ENCODE measurements at places on chromosomes 2 and 18. TPM values are rescaled to one million over a fixed set of nuclear protein-coding genes. Genes with fewer than 3 reads are reported as not detected.

GRCh38 chr18:80105369-80106167 lies 3.5 kb upstream of the ADNP2 start:
- DNase-seq = no peak

GRCh38 chr2:149125031-149125725 lies 86.7 kb downstream of the LYPD6B start:
- no peak for DNase-seq

GRCh38 chr2:164792316-164793170 lies 49.1 kb downstream of the COBLL1 start:
- peak; percentile 80 for DNase-seq

DNA sequence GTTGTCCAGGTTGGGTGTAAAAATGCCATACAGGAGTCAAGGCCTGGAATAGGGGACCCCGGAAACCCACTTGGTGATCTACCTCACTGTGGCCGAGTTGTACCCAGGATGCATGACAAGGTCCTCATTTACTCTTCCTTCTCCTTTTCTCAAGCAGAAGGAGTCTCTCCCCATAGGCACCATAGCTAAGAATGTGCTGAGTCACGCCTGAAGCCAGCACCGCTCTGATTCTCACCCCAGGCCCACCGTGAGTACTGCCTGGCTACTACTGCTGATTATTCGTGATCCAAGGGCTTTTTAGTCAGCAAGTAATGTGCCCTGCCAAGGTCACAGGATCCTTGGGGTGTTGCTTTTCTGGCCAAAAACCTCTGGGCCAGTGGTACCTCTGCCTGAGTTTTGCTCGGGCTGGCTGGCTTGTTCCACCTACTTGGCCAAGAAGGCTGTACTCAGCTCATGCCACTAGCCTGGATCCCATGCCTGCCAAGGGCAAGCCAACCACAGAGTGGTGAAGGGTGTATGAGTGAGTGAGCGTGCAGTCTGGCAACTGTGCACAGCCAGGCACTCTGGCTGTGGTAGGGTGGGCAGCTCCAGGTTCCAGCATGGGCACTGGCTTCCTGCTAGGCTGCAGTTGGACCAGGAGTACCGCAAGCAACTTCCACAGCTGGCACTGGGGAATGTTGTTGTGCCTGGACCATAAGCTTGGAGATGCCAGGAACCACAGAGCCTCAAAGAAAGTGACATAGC lies 650.1 kb upstream of the VRK2 start:
- no peak for DNase-seq

- DNase-seq = peak; percentile 10
These were observed 264.4 kb upstream of the FIGN start for GRCh38 chr2:164000176-164000575.

GRCh38 chr2:222703886-222704285 lies 32.4 kb downstream of the MOGAT1 start:
- peak; percentile 77 for DNase-seq

GRCh38 chr2:201157694-201158093 lies 25.2 kb upstream of the CASP10 start:
- DNase-seq = no peak

- no peak for DNase-seq
These were observed 998.0 kb upstream of the CDH2 start for GRCh38 chr18:29174891-29175290.

GRCh38 chr2:187552828-187553681 lies 1.2 kb downstream of the TFPI start:
- peak; percentile 77 for DNase-seq

GPR35 gene
- total RNA-seq = 0.09 TPM

KIF1A gene
- total RNA-seq = under 0.01 TPM

DNA sequence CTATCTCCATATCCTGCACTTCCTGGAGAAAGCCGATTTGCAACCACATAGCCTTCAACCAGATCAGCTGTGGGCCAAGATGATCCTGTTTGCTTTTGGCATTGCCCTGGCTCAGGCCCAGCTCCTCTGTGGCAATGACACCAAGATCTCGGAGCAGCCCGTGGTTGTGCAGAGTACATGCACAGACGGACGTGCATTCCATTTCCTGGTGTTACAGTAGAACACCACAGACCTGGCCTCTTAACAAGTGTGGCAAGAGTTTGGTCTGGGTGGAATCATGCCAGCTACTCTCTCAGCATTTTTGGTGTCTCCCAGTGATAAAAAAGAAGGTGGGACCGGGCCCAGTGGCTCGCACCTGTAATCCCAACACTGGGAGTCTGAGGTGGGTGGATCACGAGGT lies 20.0 kb downstream of the MALT1 start:
- no peak for DNase-seq

DNA sequence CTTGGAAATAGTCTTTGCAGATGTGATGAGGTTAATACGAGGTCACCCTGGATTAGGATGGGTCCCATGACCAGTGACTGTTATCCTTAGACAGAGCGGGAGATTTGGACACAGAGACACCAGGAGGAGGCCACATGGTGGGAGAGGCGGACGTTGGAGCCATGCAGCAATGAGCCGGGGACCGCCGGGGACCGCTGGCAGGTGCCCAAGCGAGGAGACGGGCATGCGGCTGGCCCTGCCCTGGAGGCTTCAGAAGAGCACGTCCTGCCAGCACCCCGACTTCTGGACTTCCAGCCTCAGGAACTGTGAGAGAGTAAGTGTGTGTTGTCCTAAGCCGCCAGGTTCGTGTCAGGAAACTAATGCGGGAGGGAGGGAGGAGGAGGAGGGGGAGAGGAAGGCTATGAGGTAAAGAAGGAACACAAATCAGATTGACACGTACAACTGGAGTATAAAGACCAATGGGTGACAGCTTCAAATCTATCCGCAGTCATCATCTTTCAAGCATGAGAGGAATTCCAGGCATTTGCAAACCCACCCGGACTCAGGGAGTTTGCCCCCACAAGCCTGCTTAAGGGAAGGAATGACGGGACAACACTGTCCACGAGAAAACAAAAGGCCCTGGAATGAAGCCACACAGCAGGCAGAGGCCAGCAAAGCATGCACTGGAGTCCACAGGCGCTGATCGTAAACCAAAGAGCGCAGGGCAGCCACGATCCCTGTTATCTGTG lies 11.6 kb upstream of the BOK start:
- DNase-seq = peak; percentile 92

GALR1 gene
- not detected for total RNA-seq

- DNase-seq = no peak
These were observed 21.6 kb downstream of the SMAD7 start for GRCh38 chr18:48929212-48929612.

DNA sequence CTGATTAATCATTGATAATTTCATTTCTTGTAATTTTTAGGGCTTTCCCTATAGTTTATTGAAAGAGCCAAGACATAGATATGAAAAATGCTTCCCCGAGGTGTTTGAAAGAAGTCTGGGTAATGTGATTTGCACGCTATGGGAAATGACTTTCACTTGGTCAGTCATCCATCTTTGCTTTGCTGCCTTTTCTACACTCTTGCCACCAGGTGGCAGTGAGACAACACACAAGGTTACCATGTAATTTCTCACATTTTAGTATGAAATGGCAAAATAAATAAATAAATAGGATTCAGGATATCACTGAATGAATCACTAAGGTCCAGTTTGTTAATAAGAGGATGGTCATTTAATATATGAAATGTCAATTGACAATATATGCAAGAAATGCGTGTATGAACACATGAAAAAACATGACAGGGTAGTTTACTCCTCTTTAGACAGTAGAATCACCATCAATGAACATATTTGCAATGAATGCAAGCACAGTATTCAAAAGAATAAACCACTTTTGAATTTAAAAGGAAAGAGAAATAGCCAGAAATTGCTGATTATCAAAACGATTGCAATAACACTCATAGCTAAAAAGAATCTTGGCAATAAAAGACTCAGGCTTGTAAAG lies 52.2 kb upstream of the KCNH7 start:
- DNase-seq = peak; percentile 53

DNA sequence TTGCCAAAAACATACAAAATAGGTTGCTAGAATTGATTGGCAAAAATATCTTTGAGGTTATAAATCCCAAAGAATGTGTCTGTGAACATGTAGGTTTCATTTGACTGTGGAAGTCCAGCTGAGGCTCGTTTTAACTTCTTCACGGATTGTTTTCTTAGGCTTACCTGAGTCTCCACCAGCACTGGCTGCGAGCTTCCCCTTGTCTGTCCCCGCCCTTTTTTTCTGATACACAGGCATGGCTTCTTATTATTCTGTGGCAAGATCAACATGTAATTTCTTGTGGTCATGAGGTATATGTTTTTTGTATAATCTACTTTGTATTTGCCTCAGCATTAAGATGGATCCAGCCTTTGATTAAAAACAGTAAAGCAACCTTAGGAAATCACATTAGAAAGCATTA lies 7.2 kb upstream of the SLC40A1 start:
- no peak for DNase-seq

GRCh38 chr2:181073896-181074295 lies 93.5 kb downstream of the UBE2E3 start:
- DNase-seq = peak; percentile 62

GRCh38 chr2:197378494-197379307 lies 56.1 kb downstream of the SF3B1 start:
- peak; percentile 64 for DNase-seq

- DNase-seq = peak; percentile 61
These were observed 8.5 kb upstream of the SPATA3 start for GRCh38 chr2:230987137-230988020.

- DNase-seq = peak; percentile 68
These were observed at the start of gene CLIP4 for GRCh38 chr2:29114946-29115609. CLIP4 (plus strand) TSS chr2:29115415; CDS start chr2:29121389, 5,974 bp downstream.

ST8SIA5 gene
- total RNA-seq = not detected

DNA sequence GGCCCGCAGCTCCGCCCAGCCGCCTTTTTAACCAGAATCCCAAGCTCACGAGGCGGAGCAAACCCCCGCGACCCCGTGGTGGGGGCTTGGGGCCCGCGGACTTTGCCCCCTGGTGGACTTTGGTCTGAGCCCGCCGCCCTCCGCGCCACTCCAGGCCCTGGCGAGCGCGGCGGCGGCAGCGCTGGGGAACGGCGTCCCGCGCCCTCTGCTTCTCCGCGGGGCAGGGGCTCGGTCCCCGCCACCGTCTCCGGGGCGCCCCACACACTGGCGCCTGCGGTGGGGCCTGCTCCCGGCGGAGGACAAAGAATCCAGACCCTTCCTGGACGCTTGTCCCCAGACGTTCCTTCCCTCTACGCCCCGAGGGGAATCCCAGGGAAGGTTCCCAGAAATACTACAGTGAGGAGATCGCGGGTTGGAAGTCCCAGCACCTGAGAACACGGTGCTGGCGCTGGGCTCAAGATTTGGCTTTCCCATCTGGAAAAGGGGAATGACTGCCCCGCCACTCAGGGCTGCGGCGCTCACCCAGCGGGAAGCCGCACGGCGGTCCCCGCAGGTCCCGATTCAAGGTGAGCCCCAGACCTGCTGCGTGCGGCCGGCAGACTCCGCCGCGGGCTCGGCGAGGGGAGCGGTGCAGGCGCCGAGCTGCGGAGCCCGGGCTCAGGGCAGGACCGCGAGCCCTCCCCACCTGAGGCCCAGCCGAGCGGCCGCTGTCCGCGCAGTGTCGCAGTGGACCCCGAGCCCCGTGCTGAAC lies at the start of gene HAAO:
TSS of gene HAAO (minus strand) at position 1 of the 751 bp plus-strand sequence. CDS start 47 bp downstream, outside the sequence.
- no peak for DNase-seq

CRYGC gene
- not detected for total RNA-seq

- DNase-seq = peak; percentile 58
These were observed 59.4 kb downstream of the KCNG2 start for GRCh38 chr18:79857082-79857671.

- no peak for DNase-seq
These were observed 173.5 kb upstream of the FOSL2 start for GRCh38 chr2:28219138-28219537.

DNA sequence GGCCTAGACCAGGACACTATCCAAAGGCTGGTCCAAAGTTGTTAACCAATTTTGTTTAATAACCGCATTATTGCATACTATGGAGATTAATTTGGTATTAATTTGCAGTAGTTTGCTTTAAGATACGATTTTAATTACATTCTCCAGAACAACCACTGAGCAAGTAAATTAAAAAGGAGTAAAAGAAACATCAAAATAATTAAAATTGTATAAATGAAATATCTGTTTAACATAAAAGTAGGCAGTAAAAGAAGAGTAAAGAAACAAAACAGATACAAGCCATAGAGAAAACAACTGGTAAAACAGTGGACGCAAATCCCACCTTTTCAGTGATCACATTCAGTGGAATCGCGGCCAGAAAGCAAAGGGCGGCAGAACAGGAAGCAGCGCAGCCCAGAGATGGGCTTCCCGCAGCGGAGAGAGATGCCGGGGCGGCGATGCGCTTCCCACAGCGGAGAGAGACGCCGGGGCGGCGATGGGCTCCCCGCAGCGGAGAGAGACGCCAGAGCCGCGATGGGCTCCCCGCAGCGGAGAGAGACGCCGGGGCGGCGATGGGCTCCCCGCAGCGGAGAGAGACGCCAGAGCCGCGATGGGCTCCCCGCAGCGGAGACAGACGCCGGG lies 176.8 kb downstream of the RTP5 start:
- no peak for DNase-seq

DNA sequence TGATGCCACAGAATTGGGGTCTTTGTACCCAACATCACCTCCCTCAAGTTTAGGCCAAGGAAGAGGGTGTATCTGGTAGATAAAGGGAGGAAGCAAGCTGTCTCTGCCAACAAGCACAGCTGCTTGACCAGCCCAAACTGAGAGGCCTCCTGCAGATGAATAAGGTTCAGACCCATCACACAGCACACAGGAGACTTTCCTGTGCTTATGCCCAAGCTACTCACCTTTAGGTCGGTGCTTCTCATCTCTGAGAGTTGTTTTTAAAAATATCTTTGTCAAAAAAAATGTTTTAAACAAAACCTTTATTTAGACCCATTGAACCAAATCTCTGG lies 24.7 kb upstream of the SP3 start:
- DNase-seq = no peak

- no peak for DNase-seq
These were observed 170.3 kb upstream of the MGAT5 start for GRCh38 chr2:134083548-134083947.

- no peak for DNase-seq
These were observed 167.0 kb upstream of the TPO start for GRCh38 chr2:1246239-1246638.

- DNase-seq = no peak
These were observed 239.3 kb downstream of the TWIST2 start for GRCh38 chr2:239087046-239087710.

DNA sequence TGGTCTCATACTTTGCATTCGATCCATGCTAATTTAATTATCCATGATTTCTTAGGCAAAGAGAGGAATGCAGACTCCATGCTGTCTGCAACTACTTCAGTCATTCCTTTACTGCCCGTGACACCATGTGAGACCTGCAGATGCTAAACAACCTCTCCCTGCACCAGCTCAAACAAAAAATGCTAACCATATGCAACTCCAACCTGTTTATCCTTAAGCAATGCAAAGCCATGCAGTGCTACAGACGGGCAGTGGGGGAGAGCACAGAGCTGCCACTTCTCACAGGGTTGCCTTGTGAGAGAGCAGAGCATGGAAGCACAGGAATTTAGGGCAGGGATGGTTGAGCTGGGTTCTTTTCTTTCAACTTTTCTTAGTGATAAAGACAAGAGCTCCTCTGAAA lies 74.9 kb upstream of the KLHL14 start:
- DNase-seq = no peak

GRCh38 chr2:184564092-184564491 lies 34.2 kb upstream of the ZNF804A start:
- DNase-seq = no peak

Measured in fibroblast of the aortic adventitia (primary cell).